ENCODE measurements at places on chromosomes 7 and 10.

DNA sequence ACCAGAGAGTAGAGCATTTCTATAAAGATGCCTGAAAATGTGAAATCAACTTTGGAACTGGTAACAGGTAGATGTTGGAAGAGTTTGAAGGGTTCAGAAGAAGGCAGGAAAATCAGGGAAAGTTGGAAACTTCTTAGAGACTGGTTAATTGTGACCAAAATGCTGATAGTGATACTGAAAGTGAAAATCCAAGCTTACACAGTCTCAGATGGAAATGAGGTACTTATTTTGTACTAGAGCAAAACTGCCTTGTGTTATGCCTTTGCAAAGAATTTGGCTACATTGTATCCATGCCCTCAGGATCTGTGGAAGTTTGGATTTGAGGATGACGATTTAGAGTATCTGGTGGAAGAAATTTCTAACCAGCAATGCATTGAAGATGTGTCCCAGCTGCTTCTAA, 430.6 kb upstream of the KCND2 start:
- DNase-seq: no peak

DNA sequence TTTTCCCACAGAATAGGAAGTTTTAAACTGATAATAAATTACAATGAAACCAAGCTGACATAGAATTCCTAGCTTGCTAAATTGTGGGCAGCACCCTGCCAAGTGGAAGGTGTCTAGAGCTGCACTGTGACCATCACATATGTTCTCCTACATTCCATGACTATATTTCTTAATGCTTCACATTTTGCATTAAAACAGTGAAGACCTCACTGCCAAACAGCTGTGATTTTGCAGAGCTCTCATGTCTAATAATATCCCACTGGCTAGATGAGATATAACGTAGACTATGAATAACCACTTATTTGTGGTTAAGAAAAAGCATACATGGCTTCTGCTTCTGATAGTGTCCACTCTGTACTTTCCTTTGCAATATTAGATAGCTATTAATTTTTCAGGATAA, 228.3 kb upstream of the TEX47 start:
- no peak for DNase-seq

GRCh38 chr10:18984531-18984930, 64.1 kb upstream of the MALRD1 start:
- no peak for DNase-seq

DNA sequence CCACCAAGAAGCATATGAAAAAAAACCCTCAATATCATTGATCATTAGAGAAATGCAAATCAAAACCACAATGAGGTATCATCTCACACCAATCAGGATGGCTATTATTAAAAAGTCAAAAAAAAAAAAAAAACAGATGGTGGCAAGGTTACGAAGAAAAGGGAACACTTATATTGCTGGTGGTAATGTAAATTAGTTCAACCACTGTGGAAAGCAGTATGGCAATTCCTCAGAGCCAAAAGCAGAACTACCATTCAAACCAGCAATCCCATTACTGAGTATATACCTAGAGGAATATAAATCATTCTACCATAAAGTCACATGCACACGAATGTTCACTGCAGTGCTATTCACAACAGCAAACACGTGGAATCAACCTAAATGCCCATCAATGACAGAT, 46.0 kb downstream of the CNOT4 start:
- DNase-seq: no peak

DNA sequence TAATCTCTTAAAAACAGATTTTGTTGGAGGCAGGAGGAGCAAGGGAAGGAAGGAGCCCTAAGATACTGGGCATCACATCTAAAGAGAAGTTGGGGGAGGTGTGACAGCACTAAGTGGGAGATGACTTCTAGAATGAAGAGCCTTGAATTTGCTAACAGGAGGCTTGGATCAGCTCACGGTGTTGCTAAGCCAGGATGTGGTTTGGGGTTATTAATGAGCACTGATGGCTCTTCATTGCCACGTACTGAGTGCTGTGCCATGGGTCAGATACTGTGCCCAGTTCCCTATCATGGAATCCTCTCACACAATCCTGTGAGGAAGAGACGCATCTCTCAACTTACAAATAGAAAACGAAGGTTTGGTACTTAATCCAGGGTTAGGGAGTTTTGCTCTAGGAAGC, 78.5 kb downstream of the C7orf25 start:
- DNase-seq: no peak

GRCh38 chr10:98285416-98285815, 17.4 kb upstream of the LOXL4 start:
- DNase-seq: no peak
